ENCODE measurements at places on chromosomes 2 and 18. TPM values are rescaled to one million over a fixed set of nuclear protein-coding genes. Genes with fewer than 3 reads are reported as not detected.
A peak's percentile ranks its signal among the peaks of the same experiment; 100 is the strongest.

- H3K27me3 ChIP-seq = no peaks in the 10 kb centered on the region
- no peak overlapping the region for H3K4me3 ChIP-seq
- H3K27ac ChIP-seq = no peak overlapping the region
- no peaks in the 10 kb centered on the region for H3K4me1 ChIP-seq
Measured at GRCh38 chr2:6352247-6352646, 513.5 kb downstream of the CMPK2 start.

DNA sequence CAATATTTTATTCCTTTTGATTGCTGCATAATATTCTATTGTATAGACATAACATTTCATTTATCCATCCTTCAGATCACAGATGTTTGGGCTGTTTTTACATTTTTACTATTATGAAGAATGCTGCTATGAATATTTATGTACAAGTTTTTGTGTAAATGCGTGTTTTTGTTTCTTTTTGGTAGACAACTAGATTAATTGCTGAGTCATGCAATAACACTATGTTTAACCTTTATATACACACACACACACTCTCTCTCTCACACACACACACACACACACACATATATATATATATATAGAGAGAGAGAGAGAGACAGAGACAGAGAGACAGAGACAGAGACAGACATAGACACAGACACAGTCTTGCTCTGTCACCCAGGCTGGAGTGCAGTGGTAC, 926.9 kb downstream of the DCC start:
- DNase-seq = no peak
- H3K4me1 ChIP-seq = no peaks in the 10 kb centered on the region
- no peaks in the 10 kb centered on the region for H3K27me3 ChIP-seq
- no peak overlapping the region for H3K27ac ChIP-seq
- no peaks in the 10 kb centered on the region for H3K36me3 ChIP-seq
- no peak overlapping the region for H3K4me3 ChIP-seq

- no peak overlapping the region for H3K27ac ChIP-seq
- H3K4me3 ChIP-seq = no peak overlapping the region
- H3K27me3 ChIP-seq = peaks cover 3% of the 10 kb centered on the region
- H3K4me1 ChIP-seq = peaks cover 14% of the 10 kb centered on the region
- H3K36me3 ChIP-seq = no peaks in the 10 kb centered on the region
Measured at GRCh38 chr2:235390108-235390815, 103.6 kb upstream of the AGAP1 start.

GRCh38 chr2:205769495-205769850, 87.2 kb downstream of the NRP2 start:
- no peak overlapping the region for H3K4me3 ChIP-seq
- peaks cover 3% of the 10 kb centered on the region for H3K4me1 ChIP-seq
- H3K27ac ChIP-seq = no peak overlapping the region

Gene PDCD1
- 4.7 TPM for total RNA-seq

Gene PDK1
- 49.1 TPM for total RNA-seq

DNA sequence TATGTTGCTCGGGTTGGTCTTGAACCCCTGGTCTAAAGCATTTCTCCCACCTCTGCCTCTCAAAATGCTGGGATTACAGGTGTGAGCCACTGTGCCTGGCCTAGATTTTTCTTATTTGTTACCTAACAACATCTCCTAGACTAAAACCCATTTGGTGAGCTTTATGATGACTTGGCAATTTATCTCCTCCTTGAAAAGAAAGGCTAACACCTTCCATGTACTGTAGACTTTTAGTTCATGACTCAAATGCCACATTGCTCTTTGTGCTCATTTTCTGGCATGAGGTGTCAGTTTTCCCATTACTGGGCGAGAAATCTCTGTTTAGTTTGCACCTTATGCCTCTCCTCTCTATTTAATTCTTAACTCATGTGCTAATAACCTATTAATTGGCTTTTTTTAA, 12.3 kb upstream of the SERPINB5 start:
- H3K4me1 ChIP-seq = no peaks in the 10 kb centered on the region
- H3K4me3 ChIP-seq = no peak overlapping the region
- no peak for DNase-seq
- peaks cover 54% of the 10 kb centered on the region for H3K27me3 ChIP-seq
- H3K36me3 ChIP-seq = no peaks in the 10 kb centered on the region

DNA sequence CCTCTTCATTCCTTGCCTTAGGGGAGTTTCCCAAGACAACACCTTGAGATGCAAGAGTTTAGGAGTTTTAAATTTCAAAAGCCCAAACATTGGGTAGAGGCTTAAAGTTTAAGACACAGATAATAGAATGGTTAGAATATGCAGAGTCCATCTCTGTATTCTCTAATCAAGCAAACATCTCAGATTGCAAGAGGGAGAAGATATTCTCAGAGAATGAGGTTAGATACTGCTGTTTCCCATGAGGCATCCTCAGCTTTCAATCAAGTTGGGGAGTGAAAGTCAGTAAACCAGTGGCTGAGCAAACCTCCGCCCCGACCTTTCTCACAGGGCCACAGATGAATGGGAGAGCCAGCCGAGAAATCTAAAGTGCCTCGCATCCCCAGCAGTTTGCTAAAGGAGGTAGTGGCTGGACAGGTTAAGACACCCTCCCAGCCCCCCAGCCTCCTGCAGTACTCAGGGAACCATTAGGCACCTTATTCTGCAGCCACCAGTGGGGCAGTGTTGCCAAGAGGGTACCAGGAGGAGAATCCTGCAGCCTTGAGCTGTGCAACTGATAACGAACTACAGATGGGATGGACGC, 30.0 kb downstream of the FBXO36 start:
- no peaks in the 10 kb centered on the region for H3K36me3 ChIP-seq
- H3K4me3 ChIP-seq = no peak overlapping the region
- H3K27me3 ChIP-seq = no peaks in the 10 kb centered on the region

Gene RTP5
- not detected for total RNA-seq

DNA sequence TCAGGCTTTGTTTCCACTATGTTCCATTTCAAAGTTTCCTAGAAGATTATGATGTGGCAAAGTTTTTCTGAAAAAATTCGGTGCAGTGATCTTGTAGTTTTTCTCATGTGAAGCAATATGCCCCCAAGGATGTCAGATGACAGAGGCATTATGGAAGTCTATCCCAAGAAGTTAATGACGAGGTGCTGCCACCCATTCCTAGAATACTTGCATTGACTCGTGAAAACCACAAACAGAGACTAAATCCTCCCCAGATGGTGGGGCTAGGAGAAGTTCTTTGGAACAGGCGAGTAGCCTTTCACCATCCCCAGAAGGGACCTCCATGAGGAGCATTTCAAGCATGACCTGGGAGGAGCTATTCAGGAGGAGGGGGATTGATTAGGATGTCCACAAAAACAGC, 40.2 kb upstream of the COPS8 start:
- H3K36me3 ChIP-seq = peaks cover 4% of the 10 kb centered on the region
- H3K4me1 ChIP-seq = no peaks in the 10 kb centered on the region
- no peak overlapping the region for H3K4me3 ChIP-seq
- DNase-seq = no peak
- H3K27me3 ChIP-seq = peaks cover 20% of the 10 kb centered on the region
- H3K27ac ChIP-seq = no peak overlapping the region

DNA sequence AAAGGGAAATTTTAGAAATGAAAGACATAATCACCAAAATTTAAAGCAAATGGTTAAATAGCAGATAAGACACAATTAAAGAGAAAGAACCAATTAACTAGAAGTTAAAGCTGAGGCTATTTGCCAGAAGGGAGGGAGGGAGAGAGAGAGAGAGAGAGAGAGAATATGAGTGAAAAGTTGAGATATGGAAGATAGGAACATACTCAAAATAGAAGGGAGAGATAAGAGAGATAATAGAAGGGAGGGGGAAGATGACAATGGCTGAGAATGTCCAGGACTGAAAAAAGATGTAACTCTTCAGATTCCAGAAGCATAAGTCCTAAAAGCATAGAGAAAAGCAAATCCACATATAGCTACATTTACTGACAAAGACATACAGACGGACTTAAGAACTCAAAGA, 17.1 kb upstream of the AAK1 start:
- no peaks in the 10 kb centered on the region for H3K27me3 ChIP-seq
- DNase-seq = no peak
- H3K4me3 ChIP-seq = no peak overlapping the region
- peaks cover 8% of the 10 kb centered on the region for H3K4me1 ChIP-seq
- H3K27ac ChIP-seq = no peak overlapping the region

DNA sequence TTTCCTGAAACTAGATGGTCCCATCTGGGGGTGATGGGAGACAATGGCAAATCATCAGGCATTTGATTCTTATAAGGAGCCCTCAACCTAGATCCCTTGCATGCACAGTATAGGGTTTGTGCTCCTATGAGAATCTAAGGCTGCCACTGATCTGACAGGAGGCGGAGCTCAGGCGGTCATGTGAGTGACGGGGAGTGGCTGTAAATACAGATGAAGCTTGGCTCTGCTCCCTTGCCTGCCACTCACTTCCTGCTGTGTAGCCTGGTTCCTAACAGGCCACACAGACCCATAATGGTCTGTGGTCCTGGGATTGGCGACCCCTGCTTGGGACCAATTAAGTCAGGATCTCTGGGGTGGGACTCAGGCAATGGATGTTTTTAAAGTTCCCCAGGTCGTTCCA, 293.4 kb downstream of the ZNF521 start:
- no peaks in the 10 kb centered on the region for H3K4me1 ChIP-seq
- DNase-seq = no peak
- no peaks in the 10 kb centered on the region for H3K27me3 ChIP-seq

Gene DSG3
- not detected for total RNA-seq

Gene GKN2
- total RNA-seq = not detected

Gene CYRIA
- 0.20 TPM for total RNA-seq

GRCh38 chr2:61995515-61995914, 90.0 kb downstream of the COMMD1 start:
- no peak overlapping the region for H3K4me3 ChIP-seq
- no peaks in the 10 kb centered on the region for H3K36me3 ChIP-seq
- H3K4me1 ChIP-seq = no peaks in the 10 kb centered on the region
- no peak overlapping the region for H3K27ac ChIP-seq

DNA sequence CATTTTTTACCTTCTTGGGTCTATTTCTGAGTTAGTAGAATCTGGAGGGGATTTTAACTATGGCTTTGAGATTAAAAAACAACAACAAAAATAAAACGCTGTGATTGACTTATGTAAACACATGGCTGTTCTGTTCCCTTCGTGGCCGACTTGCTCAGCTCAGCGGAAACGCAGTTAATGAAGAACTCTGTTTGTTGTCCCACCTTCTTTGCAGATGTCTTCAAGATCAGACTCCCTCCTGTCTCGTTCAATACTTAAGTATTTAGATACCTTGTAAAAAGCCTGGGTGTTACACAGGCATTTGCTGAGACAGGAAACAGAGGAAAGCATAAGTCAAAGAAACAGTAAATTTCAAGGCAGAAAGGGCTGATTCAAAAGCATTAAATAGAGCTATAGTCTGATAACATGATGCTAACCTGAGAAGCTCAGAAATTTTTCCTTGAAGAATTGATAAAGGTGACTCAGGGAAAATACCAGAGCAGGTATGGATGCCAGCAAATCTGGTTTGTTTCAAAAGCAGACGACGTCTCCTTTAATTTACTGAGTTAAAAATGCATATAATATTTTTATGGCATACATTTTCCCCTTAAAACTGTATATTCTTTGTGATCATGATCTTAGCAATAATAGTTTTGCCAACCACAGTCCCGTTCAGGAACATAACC, 21.7 kb upstream of the POLI start:
- no peaks in the 10 kb centered on the region for H3K36me3 ChIP-seq
- H3K4me3 ChIP-seq = no peak overlapping the region
- DNase-seq = no peak
- peaks cover 16% of the 10 kb centered on the region for H3K4me1 ChIP-seq

Gene C1D
- total RNA-seq = 14.6 TPM

Gene PEX13
- 14.3 TPM for total RNA-seq

Gene C2orf76
- total RNA-seq = 6.2 TPM

DNA sequence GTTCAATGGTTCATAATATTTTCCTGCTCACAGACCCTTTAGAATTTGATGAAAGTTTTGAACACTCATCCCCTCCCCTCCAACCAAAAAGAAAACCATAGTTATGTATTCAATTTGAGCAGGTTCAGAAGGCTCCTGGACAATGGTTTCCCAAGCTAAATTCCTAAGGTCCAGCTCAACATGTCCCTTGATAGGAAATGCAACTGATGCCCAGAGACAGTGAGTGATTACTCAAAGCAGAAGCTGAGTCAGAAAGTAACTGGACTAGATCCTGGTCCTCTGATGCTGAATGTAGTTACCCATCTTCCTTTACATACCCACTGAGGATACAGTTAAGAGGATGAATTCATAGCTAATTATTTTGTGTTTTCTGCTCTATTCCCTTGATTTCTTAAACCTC, 218.9 kb upstream of the NCKAP5 start:
- H3K27me3 ChIP-seq = no peaks in the 10 kb centered on the region
- no peaks in the 10 kb centered on the region for H3K36me3 ChIP-seq
- no peak for DNase-seq
- no peak overlapping the region for H3K27ac ChIP-seq
- H3K4me1 ChIP-seq = no peaks in the 10 kb centered on the region
- no peak overlapping the region for H3K4me3 ChIP-seq

- H3K27ac ChIP-seq = peak overlapping the region; percentile 88
- DNase-seq = peak; percentile 57
- peaks cover 62% of the 10 kb centered on the region for H3K4me1 ChIP-seq
- H3K36me3 ChIP-seq = peaks cover 5% of the 10 kb centered on the region
- peak overlapping the region; percentile 33 for H3K4me3 ChIP-seq
- peaks cover 3% of the 10 kb centered on the region for H3K27me3 ChIP-seq
Measured at GRCh38 chr18:54713386-54713785, 114.9 kb upstream of the RAB27B start.

Gene SCN3A
- not detected for total RNA-seq

GRCh38 chr2:56177420-56178220, 6.2 kb upstream of the CCDC85A start:
- H3K4me3 ChIP-seq = no peak overlapping the region
- no peaks in the 10 kb centered on the region for H3K4me1 ChIP-seq
- no peak overlapping the region for H3K27ac ChIP-seq
- H3K36me3 ChIP-seq = no peaks in the 10 kb centered on the region
- no peak for DNase-seq
- H3K27me3 ChIP-seq = peaks cover 7% of the 10 kb centered on the region

Gene HAAO
- total RNA-seq = not detected

Gene PTPRM
- 5.1 TPM for total RNA-seq

- H3K36me3 ChIP-seq = no peaks in the 10 kb centered on the region
- H3K27ac ChIP-seq = no peak overlapping the region
- no peaks in the 10 kb centered on the region for H3K4me1 ChIP-seq
- H3K4me3 ChIP-seq = no peak overlapping the region
Measured at GRCh38 chr2:72694715-72695496, 130.9 kb downstream of the EXOC6B start.

DNA sequence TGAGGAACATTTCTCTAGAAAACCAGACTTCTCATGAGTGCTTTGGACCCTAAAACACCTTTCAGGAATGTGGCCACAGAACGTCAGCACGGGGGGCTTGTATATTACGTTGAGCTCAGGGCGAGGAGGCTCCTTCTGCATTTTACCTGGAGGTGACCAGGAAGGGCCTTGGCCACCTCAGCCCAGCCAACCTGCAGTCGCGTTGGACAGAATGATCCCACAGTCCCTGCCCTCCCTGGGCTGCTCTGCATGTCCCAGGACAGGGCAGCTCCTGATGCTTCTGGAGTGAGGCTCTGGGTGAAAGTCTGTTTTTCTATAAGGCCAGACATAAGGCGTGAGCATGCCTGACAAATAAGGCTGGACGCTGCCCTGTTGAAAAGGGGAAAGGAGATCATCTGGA, 121.9 kb downstream of the NDUFA10 start:
- DNase-seq = no peak
- H3K36me3 ChIP-seq = peaks cover 4% of the 10 kb centered on the region
- no peak overlapping the region for H3K27ac ChIP-seq
- no peaks in the 10 kb centered on the region for H3K4me1 ChIP-seq

Gene LOXHD1
- total RNA-seq = 0.35 TPM

GRCh38 chr2:159684796-159685195, 27.5 kb upstream of the MARCHF7 start:
- H3K27me3 ChIP-seq = no peaks in the 10 kb centered on the region
- H3K27ac ChIP-seq = no peak overlapping the region
- H3K4me3 ChIP-seq = no peak overlapping the region
- no peaks in the 10 kb centered on the region for H3K4me1 ChIP-seq
